ENCODE measurements at places on chromosomes 4 and X.

DNA sequence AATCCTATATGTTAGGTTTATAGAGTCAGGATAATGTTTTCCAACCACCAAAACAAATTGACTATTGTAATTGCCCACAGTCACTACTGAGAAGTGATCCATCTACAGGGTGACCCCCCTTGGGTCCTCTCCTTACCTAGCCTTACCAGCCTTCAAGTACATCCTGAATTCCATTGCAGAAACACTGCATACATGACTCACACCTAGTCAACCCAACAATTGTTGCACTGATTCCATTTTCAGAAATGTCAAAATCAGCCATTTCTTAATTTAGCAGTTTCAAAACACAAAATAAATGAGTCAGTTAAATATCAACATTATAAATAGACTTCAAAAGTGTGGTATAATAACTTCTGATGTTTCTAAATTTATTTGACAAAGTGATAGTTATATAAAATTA, 106.3 kb upstream of the TNIP3 start:
- no peak for DNase-seq

DNA sequence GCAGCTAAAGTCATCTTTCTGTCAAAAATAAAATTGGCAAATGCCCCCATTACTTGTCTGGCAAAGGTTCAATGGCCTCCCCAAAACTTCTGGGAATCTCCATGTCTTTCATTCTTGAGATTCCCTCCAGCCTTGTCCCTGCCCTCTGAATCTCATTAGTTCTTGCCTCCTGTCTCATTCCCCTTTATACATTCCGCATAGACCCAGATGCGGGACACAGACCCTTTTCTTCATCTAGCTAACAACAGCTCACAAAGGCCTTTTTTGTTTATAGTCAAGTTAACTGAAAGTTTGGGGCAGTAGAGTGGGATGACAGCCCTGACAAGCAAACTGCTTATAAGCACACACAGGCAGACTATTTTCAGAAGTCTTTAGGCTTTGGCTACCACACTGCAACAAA, 306.1 kb upstream of the FAM241A start:
- DNase-seq, result no peak

DNA sequence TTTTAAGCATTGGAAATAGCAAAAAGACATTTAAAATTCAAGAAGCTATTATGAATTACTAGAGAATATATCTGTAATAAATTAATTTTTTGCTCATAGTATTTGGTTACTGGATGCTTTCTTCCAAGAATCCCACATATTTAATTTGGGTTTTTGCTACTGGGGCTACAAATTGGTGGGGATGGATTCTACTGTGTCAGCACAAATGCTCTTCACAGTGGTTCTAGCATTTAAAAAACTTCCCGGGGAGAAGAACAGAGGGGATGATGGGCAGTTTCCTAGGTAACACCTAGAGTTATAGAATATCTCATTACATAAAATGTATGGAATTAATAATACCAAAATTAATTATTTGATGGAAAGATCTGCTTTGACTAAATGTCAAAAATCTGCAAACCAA, 68.9 kb upstream of the PRPS2 start:
- DNase-seq, result no peak

GRCh38 chr4:141640696-141641095, 4.3 kb downstream of the IL15 start:
- no peak for DNase-seq

- no peak for DNase-seq
Observed at GRCh38 chrX:153644356-153645125, 2.5 kb upstream of the DUSP9 start.

GRCh38 chr4:13918991-13919441, 291.5 kb upstream of the BOD1L1 start:
- no peak for DNase-seq

GRCh38 chr4:79224777-79225104, 101.1 kb downstream of the NAA11 start:
- no peak for DNase-seq

GRCh38 chr4:3860061-3860912, 94.1 kb downstream of the ADRA2C start:
- no peak for DNase-seq

GRCh38 chr4:124703154-124703553, 9.4 kb downstream of the ANKRD50 start:
- no peak for DNase-seq

GRCh38 chr4:121122661-121123060, 41.5 kb downstream of the TNIP3 start:
- no peak for DNase-seq

DNA sequence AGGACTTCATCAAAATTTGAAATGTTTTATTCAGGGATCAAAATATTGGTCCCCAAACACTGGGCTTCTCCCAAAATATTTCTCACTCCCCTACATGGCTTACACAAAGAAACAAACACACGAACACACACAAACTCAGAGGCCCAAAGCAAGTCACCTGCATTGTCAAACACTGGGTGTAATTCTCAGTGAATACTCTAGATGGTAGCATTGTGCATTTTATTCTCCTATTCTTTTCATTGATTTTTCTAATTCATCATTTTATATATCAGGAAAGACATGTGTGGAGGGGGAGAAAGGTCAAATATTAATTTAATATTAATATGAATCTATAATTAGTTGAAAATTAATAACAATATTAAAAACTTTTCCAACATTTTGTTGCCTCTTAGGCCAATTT, 72.3 kb upstream of the TNMD start:
- no peak for DNase-seq

DNA sequence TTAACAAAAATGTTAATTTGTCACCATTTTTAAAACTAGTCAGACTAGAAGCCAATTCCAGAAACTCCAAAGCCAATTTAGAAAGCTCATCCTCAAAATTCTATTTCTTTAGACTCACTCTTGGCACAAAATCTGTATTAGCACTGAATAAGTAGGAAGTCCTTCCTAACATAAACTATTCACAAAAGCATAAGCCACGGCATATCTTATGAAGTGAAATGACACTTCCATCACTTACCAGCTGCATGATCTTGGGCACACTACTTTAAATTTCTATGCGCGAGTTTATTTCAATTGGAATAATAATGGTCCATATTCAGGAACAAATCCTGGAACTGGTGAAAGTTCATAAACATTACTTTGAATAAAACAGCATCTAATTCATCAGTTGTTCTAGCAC, 1544.0 kb downstream of the TECRL start:
- no peak for DNase-seq

DNA sequence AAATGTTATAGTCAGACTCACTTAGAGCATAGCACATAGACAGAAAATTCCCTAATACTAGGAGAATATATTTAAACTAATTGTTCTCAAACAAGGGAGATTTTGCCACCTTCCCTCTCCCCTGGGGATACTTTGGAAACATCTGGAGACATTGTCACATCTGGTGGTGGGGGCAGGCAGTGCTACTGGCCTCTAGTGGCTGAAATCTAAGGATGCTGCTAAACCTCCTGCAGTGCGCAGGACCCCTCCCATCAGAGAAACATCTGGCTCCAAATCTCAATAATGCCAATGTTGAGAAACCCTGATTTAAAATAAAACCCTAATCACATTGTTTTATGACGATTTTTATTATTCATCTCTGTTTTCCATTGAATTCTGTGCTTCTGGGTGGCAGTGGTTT, 244.9 kb downstream of the FRMPD4 start:
- no peak for DNase-seq

DNA sequence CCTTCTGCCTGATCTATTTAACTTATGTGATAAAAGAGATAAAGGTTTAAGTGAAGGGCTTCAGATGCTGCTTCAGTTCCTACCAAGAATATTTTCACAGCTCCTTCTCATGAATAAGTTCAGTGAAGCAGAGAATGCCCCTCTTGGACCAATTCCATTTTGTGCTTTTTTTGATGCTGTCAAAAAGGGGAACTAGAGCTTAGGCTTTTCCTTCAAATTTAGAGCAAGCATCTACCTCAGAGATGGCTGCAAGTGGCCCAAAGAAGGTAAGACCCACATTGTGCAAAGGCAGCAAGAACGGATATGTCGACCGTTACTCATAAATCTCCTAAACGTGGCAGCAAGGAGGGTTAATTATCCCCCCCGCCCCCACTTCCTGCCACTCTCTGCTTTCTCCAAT, 4.5 kb downstream of the CHRDL1 start:
- DNase-seq, result no peak

- DNase-seq, result no peak
Observed at GRCh38 chrX:24260842-24261550, 52.9 kb downstream of the SUPT20HL2 start.

DNA sequence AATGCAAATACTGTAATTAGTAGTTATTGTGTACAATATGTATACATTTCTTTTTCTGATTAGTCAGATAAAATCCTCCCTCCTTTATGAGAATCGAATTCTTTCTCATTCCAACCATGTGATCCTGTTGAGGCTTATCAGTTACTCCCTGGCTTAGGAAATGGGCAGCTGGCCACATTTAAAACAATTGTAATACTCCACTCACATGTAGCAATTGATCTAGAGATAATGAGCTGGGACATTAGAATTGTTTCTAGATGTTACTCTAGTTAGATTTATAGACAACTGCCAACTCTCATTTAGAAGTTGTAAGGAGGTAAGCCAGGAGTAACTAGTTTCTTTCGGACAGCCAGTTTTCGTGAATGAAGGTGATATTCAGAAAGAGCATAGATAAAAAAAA, 859.3 kb upstream of the AADAT start:
- no peak for DNase-seq

- DNase-seq, result peak; percentile 11
Observed at GRCh38 chrX:53547668-53548067, 113.5 kb upstream of the HSD17B10 start.

DNA sequence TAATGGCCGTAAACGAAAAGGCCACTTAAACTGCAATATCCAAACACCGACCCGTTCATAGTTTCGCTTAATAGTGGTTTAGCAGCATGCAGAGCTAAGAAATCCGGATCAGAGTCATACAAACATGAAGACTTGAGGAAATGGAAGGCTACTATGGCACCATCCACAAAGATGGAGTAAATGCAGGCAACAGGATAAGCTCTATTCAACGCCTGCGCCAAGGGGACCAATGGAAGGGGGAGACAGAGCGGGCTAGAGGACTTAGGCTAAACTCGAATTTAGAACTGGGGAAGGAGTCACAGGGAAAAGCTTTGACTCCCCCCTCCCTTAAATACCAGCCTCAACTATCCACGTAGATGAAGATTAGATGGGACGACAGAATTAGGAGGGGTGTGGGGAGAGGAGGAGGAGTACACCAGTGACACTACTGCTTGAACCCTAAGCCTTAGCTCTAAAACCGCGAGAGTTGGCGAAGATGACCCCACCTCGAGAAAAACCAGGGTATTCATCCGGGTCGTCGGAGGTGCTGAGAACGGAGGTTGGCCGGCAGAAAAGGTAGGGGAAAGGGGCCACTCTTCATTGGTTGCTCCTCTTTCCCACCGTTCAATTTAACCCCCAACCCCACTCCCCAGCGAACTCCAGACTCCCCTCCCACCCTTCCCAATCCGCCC, 3.5 kb downstream of the HUWE1 start:
- peak; percentile 7 for DNase-seq

DNA sequence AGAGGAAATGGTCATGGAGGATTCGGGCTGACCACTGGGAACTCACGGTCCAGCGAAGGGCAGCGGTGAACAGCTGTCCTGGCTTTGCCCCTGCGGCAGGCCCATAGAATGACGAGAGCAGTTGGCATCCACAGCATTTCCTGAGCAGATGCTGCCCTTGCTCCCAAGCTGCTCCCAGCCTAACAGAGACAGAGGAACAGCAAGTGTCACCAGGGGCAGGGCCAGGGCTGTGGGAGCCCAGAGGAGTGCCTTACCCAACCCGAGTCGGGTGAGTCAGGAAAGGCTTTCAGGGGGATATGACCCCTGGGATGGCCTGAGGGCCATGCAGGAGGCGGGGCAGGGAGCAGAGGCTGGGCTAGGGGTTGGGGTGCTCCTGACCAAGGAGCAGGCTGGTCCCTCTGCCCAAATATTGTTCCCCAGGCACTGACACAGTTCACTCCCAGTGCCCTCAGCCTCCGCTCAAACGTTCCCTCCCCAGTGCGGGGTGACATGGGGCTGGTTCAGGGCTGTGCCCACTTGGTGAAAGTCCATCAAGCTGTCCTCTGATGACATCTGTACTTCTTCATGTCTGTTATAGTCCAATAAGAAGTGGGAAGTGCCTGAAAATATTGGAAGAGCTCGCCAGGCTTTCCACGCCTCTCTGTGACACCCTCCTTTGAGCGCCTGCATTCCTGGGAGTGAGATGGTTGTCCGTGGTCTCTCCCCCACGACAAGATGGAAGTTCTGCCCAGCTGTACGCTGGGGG, 64.7 kb upstream of the GPR78 start:
- no peak for DNase-seq

- no peak for DNase-seq
Observed at GRCh38 chrX:64204252-64204651, 1.3 kb downstream of the AMER1 start.

- DNase-seq, result no peak
Observed at GRCh38 chrX:72023071-72023470, 108.6 kb downstream of the RTL5 start.

GRCh38 chr4:126794363-126794762, 838.4 kb upstream of the INTU start:
- DNase-seq, result no peak

DNA sequence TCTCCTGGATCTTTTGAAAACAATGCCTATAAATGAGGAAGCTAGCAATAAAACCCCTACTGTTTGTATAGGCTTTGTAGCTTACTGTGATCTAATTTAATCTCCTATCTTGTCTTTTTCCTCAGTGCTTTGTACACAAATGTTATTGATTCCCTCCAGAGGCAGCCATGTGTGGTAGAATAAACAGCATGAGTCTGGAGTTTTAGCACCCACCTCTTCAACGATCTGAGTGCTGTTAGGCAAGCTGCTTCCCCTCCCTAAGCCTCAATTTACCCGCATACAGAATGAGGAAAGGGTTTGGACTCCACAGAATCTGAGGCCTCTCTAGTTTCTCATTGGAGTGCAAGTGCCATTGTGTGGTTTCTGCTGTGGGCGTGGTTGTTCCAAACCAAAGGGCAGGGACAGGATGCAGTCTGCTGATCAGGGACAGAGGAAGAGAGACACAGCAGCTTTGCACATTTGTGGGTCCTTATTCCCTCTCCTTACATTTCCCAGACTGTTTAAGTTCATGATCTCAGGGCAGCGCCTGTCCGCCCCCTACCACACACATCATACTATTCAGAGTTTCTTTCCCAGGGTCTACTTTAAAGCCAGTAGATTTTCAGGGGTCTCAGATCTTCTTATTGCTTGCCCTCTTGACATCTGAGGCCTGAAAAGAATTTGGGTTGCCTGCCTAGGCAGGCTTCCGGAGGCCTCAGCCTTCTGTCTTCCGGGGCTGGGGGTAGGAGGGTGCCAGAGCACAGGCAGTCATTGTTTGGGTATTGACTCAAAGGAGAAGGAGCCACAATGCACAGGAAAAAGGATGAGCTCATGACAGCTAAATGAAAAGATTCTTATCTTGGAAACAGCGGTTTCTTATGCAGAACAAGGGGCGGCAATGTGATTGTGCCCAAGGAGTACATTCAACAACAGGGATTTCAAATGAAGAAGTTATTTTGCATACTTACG, 114.9 kb upstream of the TEX13D start:
- DNase-seq, result no peak

DNA sequence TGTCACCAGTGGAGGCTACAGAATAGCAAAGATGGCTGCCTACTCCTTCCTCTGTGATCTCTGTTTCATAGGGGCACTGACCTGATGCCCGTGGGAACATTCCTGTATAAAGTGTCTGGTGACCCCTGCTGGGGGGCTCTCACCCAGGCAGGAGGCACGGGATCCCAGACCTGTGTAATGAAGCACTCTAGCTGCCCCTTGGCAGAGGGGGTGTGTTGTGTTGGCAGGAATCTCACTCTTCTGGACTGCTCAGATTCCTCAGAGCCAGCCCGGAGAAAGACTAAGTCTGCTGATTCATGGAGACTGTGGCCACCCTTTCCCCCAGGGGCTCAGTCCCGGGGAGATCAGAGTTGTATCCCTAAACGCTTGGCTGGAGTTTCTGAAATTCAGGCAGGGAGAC, 648.3 kb downstream of the SPRY1 start:
- DNase-seq, result no peak

Measured in stimulated activated CD8-positive, alpha-beta memory T cell treated with anti-CD3 and anti-CD28 coated beads, Interleukin-4, amount 100 ng/mL, for 24 hours (primary cell).